ENCODE measurements at places on chromosomes 3 and 15. TPM values are rescaled to one million over a fixed set of nuclear protein-coding genes. Genes with fewer than 3 reads are reported as not detected.

NLGN1 gene
- 2.6 TPM for total RNA-seq

DUOX2 gene
- total RNA-seq = not detected

CEMIP gene
- 0.85 TPM for total RNA-seq

PSTPIP1 gene
- 0.51 TPM for total RNA-seq

CCDC54 gene
- total RNA-seq = not detected

ITGA11 gene
- 12.9 TPM for total RNA-seq

ZNF770 gene
- 41.0 TPM for total RNA-seq

ATR gene
- 30.7 TPM for total RNA-seq

FAM3D gene
- 0.51 TPM for total RNA-seq
